ENCODE measurements at places on chromosomes 1 and 21.

GRCh38 chr21:37502947-37503346 lies 136.4 kb downstream of the DYRK1A start:
- DNase-seq = no peak

DNA sequence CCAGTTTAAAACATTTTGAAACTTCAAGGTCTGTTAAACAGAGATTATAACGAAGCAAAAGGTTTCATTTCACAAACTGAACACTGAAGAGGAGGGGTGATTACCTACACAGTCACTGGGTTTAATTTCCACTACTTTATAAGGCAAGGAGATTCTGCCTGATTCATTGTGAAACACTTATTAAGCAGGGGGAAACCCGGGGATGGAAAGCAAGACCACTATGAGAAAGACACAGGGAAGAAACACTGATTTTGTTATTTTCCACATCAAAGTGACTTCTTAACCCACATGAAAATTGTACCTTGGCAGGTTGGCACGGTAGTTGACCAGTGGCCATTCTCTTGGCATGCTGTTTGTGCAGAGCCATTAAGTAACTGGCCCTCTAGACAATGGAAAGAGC lies 8.1 kb upstream of the F5 start:
- DNase-seq = peak; percentile 76

DNA sequence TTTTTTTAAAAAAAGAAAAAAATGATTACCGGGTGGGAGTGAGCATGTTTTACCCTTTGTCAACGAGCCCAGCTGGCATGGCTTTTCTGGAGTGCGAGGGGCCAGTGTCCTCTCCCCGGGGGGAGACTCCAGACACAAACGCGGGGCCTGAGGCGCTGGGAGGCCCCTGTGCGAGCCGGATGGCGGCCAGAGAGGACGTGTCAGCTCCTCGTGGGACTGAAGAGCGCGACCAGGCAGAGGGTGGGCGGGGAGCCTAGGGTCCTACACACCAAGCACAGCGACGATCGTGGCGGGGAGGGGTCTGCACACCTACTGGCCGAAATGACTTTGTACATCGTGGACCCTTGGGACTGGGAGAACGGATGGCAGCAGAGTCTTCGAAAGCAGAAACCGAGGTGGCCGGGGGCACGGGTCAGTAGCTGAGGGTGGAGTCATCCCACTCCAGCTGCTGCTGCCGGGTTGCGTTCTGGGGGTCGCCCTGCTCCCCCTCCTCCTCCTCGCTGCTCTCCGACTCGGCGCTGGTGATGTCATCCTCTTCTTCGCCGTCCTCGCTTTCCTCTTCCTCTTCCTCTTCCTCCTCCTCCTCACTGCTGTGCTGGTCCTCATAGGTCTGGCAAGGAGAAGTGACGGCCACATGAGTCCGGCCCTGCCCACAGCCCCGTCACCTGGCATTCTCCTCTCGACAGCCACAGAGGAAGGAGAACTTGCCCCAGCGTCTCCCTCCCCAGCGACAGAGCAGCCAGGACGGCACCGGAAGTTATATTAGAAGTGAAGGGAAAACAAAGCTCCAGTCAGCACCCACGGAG lies 78.8 kb downstream of the PIK3CD start:
- DNase-seq = no peak

GRCh38 chr1:201066986-201067385 lies 43.5 kb upstream of the KIF21B start:
- no peak for DNase-seq

DNA sequence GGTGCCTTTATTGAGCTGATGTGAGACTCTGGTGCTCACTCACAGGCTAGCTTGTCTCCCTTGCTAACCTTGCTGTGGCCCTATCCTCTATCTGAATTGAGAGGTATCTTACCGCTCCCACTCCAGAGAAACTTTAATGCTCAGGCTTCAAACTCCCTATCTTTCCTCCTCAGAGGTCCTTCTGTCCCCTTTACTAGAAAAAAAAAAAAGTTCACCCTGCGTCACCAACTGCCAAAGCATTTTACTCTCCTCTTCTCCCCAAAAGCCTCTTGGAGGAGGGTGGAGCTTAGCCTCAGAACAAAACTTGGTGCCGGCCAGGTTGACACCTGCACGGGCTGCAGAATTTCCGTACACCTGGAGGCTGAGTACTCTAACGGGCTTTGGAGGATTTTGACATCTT lies 55.1 kb downstream of the ATP2B4 start:
- DNase-seq = no peak

DNA sequence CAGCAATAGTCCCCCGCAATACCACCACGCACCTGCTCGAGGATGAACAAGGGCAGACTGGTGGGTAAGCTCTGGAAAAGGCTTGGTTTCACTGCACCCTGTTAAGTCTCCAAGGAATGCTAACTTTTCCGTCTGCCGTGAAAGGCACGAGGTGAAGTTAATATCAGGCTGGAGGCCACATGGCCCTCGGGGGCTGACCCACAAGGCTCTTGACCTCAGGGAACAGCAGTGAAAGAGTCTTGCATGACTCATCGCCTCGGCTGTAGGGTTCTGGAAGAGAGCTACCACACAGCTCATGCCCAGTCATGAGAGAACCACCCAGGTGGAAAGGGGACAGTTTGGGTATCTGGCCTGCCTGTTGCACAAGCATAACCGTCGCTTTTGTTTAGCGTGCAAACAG lies 24.7 kb downstream of the SCCPDH start:
- DNase-seq = no peak

GRCh38 chr1:18836654-18837053 lies 22.8 kb downstream of the TAS1R2 start:
- DNase-seq = no peak

- DNase-seq = peak; percentile 84
These were observed at the start of gene CIART for GRCh38 chr1:150281758-150282557. CIART (plus strand) TSS chr1:150282554; CDS start chr1:150283268, 714 bp downstream.

DNA sequence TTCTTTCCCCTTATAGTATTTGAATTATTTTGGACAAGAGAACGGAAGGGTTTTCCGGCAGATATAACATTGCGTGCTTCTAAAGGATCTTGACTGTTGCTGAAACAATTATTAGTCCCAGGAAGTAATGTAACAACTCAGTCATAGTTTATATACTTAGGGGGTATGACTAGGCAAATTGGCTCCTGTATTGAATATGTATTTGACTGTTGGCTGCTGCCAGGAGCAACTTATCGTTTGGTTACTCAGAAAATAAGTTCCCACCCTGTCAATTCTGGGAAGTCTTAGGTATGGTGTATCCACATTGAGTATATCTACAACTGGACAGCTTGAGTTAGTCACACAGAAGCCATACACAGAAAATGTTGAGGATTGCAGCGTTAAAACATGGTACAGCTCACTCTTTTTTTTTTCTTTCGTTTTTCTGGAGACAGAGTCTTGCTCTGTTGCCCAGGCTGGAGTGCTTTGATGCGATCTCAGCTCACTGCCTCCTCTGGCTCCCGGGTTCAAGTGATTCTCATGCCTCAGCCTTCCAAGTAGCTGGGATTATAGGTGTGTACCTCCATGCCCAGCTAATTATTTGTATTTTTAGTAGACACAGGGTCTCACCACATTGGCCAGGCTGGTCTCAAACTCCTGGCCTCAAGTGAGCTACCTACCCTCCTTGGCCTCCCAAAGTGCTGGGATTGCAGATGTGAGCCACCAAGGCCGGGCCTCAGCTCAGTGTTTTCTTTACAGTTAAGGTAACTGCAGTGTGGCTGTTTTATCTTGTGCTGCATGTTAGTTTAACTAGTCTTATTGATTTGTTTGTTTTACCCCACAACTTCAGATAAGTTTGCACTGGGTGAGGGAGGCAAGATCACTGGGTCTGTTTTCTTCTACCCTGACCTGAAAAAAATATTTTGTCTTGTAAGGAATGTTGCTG lies 10.2 kb downstream of the SMAP2 start:
- no peak for DNase-seq

DNA sequence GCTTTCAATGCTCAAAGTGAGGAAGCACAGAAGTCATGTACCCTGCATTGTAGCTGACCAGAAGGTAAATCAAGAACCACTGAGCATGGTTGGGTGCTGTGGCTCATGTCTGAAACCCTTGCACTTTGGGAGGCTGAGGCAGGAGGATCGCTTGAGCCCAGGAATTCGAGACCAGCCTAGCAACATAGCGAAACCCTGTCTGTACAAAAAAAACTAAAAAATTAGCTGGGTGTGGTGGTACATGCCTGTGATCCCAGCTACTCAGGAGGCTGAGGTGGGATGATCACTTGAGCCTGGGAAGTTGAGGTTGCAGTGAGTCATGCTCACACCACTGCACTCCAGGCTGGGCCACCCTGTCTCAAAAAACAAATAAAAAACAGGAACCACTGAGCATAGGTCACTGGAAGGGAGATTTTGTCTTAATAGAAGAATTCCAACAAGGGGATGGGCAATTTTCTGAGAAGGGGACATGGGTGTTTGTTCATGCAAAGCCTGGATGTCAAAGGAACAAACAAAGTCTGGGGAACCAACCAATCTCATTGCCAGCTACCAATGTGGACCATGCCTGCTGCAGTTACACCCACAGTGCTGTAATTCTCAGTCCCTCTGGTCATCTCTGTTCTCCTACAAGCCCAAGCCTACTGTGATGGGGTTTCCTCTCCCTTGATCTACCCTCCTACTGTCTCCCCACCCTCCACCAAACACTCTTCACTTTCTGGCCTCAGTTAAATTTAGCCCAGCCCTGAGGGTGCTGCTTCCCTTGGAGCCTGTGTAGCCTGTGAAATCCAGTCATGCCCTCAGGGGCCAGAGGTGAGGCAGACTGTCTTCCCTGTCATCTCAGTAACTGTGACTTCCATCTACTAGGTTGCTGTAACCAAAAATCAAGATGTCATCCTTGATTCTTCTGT lies 47.9 kb downstream of the ELF3 start:
- no peak for DNase-seq

GRCh38 chr1:9905010-9905409 lies 5.1 kb downstream of the CTNNBIP1 start:
- DNase-seq = no peak

DNA sequence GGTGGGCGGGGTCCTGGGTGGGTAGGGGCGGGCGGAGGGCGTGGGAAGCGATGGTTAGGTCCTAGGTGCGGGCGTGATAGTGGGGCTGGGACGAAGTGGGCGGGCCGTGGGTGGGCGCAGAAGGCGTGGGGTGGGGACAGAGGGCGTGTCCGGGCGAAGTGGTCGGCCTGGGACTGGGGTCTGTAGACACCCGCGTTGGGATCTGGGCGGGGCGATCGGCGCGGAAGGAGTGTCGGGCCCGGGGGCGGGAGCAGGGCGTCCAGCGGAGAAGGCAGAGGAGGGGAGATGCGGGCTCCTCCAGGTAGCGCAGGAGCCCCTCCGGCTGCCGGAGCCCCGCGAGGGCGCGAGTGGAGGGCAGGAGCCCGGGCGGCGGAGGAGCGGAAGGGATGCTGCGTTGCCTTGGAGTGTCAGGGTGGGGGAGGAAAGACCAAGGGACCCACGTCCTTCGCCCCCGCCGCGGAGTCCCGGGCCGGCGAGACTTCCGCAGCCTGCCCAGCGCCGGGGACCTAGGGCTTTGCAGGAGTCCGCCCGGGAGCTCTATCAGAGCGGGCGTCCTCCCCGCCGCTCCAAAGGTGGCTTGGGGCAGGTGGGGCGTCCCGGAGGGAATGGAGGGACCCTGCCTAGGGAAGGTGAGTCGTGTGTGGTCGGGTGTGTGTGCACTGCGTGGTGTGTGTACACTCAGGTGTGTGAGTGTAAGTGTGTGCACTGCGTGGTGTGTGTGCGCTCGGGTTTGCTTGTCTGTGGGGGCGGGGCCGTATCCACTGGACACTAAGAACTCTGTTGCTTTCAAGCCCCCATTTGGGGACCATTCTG lies 27.0 kb upstream of the PRSS38 start:
- DNase-seq = peak; percentile 88

GRCh38 chr1:113058941-113059706 lies 13.9 kb upstream of the LRIG2 start:
- DNase-seq = no peak

DNA sequence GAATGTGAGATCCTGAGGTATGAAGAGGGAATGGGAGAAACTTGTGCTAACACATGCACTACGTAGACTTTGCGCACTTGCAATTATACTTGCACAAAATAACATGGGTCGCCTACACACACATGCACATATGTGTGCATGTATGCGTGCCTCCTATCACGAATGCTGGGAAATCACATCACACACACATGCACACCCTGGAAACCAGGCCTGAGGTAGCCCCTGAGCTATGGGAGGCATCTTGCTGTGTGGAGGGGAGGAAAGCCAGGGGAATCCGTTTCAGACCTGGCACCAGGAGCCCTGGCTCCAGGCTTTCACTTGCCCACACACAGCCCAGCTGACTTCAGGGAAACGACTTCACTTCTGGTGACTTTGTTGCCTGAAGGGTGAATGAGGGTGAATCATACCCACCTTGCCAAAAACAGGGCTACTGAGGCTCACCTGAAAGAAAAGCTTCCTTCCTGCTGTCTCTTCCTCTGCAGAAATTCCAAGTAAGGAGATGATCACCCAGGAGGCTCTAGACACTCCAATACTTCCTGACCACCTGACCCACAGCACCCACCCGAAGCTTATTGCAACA lies 136.0 kb upstream of the NGF start:
- DNase-seq = peak; percentile 13

DNA sequence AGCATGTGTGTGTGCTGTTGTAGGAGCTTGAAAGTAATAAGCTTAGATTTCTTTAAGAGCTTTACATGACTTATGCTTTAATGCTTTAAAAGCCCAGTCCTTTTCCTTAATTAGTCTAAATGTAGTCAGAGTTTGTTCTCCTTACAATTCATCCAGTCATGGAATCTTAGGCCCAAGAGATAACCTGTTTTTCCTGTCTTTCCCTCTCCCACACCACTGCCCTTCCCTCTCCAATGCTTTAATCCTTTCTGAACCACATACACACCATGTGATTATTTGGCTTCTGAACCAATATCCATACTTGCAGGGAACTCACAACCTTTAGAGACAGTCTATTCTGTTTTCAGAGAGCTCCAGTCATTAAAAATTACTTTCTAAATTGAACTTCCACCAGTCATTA lies 37.6 kb downstream of the ALG6 start:
- no peak for DNase-seq

DNA sequence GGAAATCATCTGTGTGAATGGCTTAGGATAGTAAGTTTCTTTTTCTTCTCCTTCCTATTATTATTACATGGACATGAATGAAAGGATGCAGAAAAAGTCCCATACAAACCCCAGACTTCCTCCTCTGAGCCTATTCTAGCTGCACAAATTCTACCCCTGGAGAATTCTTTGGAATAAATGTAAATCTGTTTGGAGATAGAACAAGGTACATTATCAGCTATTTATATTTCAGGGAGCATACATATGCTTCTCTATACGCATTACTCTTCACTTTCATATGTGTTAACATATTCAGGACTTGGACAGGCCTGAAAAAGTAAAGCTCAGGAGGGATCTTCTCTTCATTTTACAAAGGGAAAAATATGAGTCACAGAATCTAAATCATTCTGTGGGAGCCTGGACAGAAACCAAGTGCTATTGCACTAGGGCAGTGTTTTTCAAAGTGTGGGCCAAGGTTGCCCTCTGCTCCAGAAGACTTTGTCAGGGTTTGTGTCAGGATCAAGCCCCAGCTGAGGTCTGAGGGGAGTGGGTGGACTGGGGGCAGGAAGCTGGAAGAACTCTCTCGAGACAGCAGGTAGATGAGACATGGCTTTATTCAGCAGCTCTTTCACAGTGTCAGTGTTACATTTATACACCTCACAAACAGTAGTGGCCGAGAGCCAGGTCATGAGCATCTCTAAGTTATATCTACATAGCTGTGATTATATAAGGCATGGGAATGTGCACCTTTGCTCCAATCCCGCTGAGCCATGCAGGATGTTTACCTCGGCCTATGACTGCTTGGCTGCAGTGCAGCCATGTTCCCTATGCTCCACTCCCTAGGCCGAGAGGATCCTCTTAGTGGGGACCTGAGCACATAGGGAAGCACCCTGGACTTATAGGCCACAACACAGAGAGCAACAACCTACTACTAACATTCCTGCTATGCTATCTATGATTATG lies 114.3 kb downstream of the GDAP2 start:
- DNase-seq = no peak

All from activated CD8-positive, alpha-beta memory T cell treated with anti-CD3 and anti-CD28 coated beads for 24 hours (primary cell).